Head of caudate nucleus (tissue), 42 donors: ENCODE measurements at places on chromosomes 6 and 20.

- DNase-seq = no peak
Observed at GRCh38 chr20:50585678-50586077, 75.5 kb downstream of the PTPN1 start.

DNA sequence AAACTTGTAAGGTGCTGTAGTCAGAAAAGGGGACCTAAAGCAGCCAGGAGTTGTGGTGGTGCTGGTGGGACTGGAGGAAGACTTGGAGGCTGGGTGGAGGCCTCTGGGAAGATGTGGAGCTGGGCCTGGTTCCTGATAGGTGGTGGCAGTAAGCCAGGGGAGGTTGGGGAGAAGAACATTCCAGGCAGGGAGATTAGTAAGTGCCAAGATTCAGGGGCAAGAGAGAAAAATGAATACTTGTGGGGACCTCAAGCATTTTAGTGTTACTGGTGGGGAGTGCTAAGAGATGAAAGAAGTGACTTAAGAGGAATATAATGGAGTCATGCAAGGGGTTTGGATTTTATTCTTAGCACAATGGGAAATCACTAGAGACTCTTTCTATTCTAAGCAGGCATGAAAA, 79.0 kb upstream of the B3GAT2 start:
- no peak for DNase-seq

GRCh38 chr6:71678091-71678490, 208.3 kb upstream of the RIMS1 start:
- DNase-seq = no peak

GRCh38 chr20:47262365-47263013, 94.0 kb downstream of the ZMYND8 start:
- no peak for DNase-seq

- no peak for DNase-seq
Observed at GRCh38 chr6:132362442-132363185, 38.7 kb downstream of the MOXD1 start.

GRCh38 chr6:4017834-4018170, 61.1 kb downstream of the FAM217A start:
- no peak for DNase-seq

DNA sequence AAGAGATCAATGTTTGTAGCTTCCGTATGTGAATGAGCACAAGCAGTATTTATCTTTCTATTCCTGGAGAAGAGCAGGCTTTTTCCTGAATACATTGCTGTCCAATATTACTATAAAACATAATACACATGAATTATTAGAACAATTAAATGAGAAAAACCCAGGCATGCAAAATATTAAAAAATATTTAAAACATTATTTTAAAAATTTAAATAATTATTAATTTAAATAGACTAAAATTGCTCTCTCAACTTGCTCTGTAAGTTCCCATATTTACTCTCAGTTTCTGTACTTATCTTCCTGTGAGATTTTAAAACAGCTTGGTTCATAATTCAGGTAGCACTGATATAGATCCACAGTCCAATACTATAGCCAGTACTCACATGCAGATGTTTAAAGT, 97.0 kb downstream of the PLCB1 start:
- DNase-seq = no peak

DNA sequence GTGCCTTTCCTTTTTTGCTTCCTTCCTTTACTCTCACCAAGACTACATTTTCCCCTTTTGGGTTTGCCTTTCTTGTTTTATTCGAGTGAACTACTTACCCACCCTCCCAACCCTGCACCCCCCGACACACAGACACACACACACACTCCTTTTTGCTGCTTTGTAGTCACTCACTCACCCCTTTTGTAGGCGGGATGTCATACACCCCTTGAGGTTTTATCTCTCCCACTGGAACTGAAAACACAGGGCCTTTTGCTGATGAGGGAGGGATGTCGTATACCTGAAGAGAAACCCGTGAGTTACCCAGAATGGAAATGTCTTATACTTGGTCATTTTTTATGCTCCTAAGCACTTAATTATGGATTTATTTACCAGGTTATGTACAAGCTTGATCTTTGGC, 40.3 kb downstream of the NEDD9 start:
- no peak for DNase-seq

GRCh38 chr20:39898467-39898852, 790.6 kb downstream of the MAFB start:
- no peak for DNase-seq

- no peak for DNase-seq
Observed at GRCh38 chr20:378961-379336, 1.6 kb upstream of the TRIB3 start.

- DNase-seq = no peak
Observed at GRCh38 chr6:17957498-17957897, 29.9 kb downstream of the KIF13A start.

DNA sequence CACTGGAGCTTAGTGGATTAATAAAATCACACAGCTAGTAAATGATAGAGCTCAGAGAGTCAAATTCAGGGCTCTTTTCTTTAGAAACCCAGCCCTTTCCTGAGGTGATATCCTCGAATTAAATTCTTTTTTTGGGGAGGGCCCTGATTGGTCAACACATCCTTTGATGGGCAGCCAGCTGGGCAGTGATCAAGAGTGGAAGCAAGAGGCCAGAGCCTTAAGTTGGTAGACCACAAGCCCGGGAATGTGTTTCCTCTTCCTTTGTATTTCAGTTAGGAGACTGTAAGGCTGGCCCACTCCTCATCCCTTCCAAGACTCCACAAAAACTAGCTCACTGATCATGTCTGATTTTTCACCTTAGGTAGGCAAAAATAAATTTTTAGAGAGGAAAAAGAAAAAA, 640.5 kb downstream of the DHX35 start:
- no peak for DNase-seq

DNA sequence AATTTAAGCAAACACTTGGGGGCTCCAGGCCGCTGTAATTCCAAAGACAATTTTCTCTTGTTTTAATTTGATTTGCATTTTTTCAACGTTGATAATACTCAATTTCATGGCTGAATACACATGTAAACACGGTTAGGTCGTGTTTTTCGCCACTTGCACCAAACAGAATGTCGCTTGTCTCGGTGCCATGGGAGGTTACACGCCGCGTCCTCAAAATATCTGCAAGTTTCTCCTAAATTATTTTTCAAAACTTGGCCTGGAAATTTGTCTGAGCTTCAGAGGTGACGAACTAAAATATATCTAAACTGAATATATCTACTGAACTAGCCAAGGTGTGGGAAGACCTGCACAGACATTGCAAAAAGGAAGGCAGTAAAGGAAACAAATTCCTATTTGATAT, 15.0 kb downstream of the FOXA2 start:
- DNase-seq = no peak

GRCh38 chr20:32325706-32326503, 32.2 kb upstream of the ASXL1 start:
- no peak for DNase-seq

DNA sequence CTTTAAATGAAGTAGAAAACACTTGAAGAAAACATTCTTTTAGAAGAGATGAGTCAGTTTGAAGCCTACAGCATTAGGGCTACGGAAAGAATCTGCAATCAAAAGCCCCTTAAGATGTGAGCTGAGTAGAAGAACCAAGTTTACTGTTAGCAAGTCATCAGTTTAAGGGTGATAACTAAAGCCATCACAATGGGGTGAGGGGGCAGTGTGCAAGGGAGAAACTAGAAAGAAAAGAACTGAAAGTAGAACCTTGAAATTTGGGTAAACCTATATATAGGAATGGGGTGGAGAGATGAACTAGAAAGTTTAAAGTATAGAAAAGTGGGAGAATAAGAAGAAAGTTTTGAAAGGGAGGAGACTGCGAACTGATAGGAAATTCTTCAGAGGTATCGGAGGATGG, 212.9 kb downstream of the COL19A1 start:
- DNase-seq = no peak

DNA sequence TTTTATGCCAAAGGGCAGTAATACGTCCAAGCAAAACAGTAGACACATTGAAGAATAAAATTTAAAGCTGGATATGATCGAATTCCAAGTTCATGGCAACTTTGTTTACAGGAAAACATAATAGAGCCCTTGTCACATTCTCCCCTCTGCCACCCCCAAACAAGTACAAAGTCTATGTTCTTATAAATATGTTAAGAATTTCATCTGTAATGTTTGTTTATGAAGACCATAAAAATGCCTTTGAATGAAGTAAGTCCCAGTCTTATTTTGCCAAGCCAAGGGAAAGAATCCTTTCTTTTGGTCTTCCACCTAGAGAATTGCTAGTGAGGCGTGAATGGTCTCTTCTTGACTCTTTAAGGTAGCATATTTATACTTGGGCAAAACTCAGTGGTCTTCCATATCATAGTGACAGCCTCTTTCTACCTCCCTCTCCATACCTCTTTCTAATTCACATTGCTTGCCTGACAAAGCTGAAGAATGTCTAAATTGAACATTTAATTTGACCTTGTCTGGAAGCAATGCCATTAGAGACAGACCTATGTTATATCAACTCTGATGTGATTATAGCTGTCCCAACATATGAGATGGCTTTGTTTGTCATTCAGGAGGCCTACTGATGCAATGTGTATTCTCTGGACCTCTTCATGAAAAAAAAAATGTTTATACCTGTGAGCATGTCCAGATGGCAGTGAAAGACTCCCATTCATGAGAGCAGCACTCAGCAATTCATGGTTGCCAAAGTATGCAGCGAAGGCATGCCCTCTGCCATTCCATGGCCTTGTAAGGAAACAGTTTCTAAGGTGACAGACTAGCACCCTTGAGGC, 70.6 kb upstream of the CCN2 start:
- no peak for DNase-seq

DNA sequence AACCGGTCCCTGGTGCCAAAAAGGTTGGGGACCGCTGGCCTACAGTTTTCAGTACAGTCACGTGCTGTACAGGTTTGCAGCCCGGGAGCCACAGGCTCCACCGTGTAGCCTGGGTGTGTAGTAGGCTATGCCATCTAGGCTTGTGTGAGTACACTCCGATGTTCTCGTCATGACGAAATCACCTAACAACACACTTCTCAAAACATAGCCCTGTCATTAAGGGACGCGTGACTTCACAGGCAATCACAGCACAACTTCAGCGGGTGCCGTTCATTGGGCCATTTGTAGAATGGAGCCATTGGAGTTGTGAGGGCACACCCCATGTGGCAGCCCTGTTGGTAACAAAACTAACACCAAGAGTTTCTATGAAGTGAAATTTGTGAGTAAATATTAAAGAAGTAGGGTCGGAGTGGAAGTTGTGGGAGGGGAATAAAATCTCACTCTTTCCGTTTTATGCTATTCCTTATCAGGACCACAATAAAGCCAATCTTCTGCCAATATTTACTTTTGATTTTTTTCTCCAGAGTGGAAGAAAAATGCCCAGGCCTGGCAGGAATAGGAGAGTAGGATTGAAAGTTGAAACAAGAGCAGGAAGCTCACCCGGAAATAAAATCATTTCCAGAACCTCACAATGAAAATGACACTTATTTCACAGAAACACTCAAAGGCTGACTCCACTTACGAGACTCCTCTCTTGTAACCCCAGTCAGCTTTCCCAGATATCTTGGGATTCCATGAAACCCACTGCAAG, 63.7 kb upstream of the PTPN1 start:
- no peak for DNase-seq
